ENCODE measurements at places on chromosomes 2 and 18.

GRCh38 chr2:13652531-13653313 is 936.0 kb downstream of the TRIB2 start:
- DNase-seq = peak; percentile 1

GRCh38 chr2:148533004-148533403 is 111.5 kb upstream of the EPC2 start:
- DNase-seq = no peak

DNA sequence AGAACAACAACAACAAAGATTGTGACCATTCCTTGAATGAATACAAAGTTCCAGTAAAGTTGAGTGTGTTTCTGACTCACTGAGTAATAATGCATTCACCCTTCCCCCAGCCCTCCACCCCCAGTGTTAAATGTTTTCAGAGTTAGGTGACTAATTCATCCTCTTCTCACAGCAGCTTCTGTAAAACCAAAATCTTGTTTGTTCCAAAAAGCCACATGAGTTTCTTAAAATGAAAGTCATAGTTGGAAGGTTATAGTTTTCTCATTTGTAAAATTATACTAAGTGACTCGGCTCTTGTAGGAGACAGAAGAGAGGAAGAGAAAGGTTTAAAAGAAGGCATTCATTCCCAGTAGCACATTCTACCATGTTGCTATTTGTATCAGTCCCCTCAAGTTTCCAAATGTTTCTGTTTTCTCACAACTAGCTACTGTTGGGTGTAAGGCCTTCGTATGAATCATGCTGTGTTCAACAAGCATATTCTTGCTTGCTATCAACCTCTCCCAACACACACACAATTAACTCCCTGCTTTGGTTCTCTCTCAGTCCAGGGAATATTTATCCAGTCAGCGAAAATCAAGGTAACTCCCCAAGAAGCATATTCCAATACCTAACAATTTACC is 75.3 kb downstream of the MBD2 start:
- DNase-seq = peak; percentile 92

DNA sequence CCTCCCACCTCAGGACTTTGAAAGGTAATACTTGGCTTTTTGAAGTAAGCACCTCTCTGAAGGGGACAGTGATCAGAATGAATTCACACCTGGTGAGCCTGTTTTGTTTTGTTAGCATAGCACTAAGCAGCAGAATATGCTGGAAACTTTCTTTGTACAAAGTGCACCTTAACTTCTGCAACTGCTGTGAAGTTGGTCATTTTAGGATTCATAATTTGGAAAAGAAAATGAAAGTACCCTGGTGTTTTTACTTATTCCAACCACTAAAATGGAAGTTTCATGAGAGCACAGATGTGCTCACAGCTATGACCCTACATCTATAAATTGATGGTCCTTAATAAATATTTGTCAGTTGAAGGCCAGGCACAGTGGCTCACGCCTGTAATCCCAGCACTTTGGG is 257.8 kb upstream of the STON1 start:
- DNase-seq = no peak

DNA sequence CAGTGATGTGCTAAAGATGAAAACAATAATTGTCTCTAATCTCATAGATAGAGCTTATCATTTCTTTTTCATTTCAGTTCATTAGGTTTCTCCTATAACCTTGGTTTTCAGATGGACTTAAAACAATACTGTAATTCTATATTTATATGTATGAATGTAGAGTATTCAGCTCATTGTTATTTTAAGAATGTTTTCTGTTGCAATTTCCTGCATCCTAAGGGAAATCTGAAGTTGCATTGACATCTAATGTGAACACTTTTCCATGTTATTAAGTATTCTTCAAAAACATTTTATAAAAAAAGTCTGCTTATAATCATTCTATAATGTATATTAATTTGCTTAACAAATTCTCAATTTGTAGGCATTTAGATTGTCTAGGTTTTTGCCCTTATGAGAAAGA is 288.9 kb downstream of the XIRP2 start:
- DNase-seq = peak; percentile 70

DNA sequence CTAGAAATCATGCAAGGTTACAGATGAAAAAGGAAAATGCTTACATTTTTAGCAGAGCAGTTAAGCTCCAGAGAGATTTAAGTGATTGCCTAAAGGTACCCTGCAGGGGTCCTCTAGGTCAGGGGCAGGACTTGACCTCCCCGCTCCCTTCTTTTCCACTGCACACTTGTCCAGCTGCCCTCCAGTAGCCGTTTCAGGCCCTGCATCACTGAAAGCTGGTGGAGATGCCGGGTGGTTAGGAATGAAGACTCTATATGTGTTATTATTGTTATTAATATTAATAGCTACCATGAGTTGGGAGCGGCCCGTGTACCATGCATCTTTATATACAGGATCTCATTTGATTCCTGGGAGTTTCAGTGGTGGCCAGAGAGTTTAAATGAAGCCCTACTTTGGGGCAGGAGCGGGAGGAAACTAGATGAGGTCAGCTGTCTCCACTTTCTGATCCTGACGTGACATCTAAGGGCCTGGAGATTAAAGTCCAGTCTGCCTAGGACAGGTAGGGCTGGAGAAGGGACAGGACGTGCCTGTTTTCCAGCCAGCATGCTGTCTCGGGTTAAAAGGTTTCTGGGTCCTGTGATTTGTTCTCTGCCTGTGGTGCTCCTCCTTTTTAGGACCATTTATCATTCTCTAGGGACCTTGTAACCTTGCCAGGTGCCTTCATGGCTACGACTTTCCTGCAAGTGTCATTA is 2.1 kb downstream of the TMEM37 start:
- DNase-seq = no peak

- no peak for DNase-seq
Observed at GRCh38 chr2:217335341-217335966, 475.6 kb upstream of the TNP1 start.

GRCh38 chr2:47091118-47091517 is 64.0 kb downstream of the STPG4 start:
- peak; percentile 43 for DNase-seq

DNA sequence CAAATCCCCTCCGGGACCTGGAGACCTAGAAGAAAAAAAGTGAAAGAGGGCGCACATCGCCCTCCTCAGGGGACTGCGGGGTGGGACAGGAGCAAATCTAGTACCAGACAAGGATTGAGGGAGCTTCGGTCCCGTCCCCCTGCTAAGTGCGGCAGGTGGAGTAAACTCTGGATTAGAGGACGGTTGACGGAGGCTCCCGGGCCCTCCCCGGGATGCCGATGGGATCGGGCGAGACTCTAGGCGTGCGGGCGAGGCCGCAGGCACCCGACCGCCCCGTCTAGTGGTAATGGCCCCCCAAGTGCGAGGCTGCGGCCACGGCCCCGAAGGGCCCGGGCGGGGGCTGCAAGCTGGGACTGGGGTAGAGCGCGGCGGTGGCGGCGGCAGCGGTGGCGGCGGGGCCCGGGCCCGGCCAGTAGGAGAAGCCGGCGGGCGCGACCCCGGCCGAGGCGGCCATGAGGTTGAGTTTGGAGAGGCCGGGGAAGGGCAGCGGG is 3.5 kb downstream of the FEV start:
- no peak for DNase-seq

GRCh38 chr18:59238385-59238784 is 18.4 kb downstream of the GRP start:
- no peak for DNase-seq

DNA sequence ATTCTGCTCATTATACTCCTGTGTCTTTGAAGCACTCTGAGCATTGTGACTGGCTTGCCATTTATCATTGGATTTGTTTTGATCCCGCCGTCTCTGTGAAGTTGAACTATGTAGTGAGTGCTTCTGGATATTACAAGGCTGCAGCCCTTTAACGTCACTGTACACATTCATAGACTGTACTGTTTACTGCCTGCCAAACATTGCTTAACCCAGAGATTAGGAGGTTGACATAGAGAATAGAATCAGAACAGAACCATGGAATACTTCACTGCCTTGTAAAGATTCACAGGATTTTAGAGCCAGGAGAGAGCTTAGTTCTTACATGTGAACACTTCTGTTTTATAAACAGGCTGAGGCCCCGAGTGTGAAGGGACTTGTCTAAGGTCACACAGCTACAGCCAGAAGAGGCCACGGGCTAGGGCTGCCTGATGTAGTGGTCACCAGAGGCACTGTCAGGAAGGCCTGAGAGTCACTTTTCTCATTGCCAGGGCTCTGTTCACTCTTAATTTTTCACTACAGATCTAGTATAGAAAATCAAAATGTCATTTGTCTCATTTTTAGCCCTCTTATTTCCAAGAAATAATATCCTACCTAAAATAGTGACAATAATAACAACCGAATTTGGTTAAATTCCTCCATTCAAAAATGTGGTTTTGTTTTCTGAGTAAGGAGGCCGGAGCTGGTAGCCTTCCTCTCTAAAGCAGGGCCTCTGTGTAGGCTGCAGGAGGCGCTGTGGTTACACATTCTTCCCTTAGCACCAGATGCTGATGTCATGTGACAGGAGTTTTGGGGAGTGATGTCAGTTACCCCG is 87.9 kb downstream of the UGGT1 start:
- peak; percentile 78 for DNase-seq

- peak; percentile 4 for DNase-seq
Observed at GRCh38 chr18:77635451-77635850, 385.8 kb downstream of the GALR1 start.

DNA sequence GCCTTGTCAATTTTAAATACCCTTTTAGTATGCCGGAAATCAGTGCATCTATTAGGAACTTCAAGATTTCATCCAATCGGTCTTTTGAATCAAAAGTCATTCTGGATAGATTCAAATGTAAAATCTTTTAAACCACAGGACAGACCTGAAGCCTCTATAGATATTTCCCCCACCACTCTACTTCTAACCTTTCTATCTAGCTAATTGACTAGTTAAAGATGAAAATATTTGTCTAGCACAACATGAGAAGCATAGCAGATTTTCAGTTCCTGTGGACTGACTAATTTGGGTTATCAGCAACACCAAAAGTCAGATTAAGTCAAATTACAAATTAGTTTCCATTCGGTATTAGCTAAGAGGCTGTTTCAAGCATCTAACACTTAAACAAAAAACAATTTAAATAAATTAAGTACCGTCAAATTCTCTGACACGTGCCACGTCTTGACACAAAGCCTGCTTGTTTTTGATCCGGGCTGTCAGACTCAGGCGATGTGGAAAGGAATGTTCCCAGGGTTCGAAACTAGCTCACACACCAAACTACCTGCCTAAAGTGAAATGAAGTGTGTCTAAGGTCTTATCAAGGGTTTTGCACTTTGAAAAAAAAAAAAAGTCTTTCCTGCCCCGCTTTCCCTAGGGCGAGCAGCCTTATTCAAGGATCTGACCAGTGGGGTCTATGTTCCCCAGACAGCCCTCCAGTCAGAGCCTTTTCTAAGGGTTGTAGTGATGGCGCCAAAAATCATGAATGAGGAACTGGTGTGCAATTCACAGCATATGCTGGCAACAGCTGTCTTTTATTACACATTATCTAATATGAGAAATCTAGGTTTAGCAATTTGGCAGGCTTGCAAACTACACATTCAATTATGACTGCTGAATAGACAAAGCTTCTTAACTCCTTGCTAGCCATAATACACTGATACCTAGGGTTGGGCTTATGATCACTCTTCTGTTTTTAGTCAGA is 4.7 kb downstream of the CYTIP start:
- peak; percentile 40 for DNase-seq

All from fibroblast of pulmonary artery (primary cell).